ENCODE measurements at places on chromosomes 7 and 10.

GRCh38 chr7:5635006-5635405 is 146.5 kb downstream of the RNF216 start:
- no peak for DNase-seq

GRCh38 chr7:45696476-45696875 is 122.3 kb downstream of the ADCY1 start:
- DNase-seq, result no peak

GRCh38 chr7:17041324-17041723 is 159.5 kb upstream of the AGR3 start:
- DNase-seq, result peak; percentile 20

- no peak for DNase-seq
Measured at GRCh38 chr10:62735464-62736167, 68.9 kb upstream of the ADO start.

- DNase-seq, result no peak
Measured at GRCh38 chr7:18538554-18539250, 43.2 kb downstream of the HDAC9 start.

Data from smooth muscle cell of the brain vasculature (primary cell).